Muscle of leg (tissue), 16 donors: ENCODE measurements at places on chromosomes 7 and 10. TPM values are rescaled to one million over a fixed set of nuclear protein-coding genes. Genes with fewer than 3 reads are reported as not detected.

The GPER1 gene
- total RNA-seq: 9.6 TPM

The NME8 gene
- 0.22 TPM for total RNA-seq

- peak; percentile 11 for DNase-seq
Observed at GRCh38 chr10:18473424-18474117, 177.8 kb downstream of the NSUN6 start.

GRCh38 chr7:134712196-134712595 is 65.5 kb downstream of the BPGM start:
- no peak for DNase-seq

DNA sequence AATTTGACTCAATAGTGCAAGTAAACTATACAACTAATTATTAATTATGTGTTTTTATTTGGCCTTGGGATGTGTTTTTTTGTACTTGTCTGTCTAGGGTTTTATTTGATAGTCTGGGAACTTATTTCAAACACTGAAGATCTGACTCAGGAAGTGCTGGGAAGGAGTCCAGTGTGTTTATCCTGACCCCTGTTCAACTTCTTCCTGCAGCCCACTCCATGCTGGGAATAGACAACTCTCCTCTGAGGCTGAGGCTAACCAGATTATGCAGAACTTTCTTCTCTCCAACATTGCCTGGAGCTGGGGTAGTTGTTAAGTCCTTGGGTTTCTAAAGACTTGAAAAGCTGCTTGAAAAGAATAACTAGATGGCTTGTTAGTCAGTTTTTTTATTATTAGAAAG is 6.9 kb downstream of the CISD1 start:
- peak; percentile 10 for DNase-seq

GRCh38 chr7:30973791-30974604 is 10.2 kb downstream of the GHRHR start:
- no peak for DNase-seq

The TMEM140 gene
- total RNA-seq: 1.3 TPM

GRCh38 chr10:24425151-24425550 is 216.2 kb downstream of the KIAA1217 start:
- DNase-seq: no peak

DNA sequence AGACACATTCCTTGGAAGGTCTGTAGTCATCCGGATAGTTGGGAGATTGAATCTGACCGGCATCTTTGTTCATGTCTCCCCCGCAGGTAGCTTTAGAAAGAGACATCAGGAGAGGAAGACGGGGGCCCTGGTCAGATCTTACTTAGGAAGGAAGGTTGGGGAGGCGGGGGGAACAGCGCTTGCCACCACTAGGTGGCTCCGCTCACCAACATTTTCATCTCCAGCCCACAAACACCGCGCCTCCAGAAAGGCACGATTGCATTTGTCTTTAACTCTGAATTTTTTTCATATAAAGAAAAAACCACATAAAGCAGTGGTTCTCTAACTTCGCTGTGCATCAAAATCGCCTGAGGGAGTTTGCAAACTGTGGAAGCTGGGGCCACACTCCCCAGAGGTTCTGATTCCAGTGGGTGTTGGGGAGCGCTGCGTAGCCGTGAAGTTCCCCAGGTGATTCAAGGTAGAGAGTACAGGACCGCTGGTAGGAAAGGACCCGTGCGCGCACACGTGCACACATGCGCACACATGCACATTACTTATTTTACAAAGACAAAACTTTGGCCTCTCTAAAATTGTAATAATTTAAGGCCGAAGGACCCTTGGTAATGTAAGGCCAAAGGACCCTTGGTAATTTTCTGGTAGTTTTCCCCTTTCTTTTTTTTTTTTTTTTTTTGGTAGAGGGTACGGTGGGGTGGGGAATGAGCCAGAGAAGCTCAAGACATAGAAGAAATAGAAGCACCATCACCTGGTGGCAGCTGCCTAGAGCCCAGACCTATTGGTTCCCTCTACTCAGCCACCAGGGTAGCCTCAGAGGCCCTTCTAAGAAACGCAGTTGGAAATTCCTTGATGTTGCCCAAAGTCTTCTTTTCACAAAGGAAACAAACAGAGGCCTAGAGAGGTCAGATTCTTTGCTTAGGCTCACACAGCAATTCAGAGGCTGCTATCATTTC is 37.4 kb upstream of the OPALIN start:
- peak; percentile 85 for DNase-seq

GRCh38 chr10:72173619-72174296 is 42.1 kb upstream of the ANAPC16 start:
- DNase-seq: no peak

DNA sequence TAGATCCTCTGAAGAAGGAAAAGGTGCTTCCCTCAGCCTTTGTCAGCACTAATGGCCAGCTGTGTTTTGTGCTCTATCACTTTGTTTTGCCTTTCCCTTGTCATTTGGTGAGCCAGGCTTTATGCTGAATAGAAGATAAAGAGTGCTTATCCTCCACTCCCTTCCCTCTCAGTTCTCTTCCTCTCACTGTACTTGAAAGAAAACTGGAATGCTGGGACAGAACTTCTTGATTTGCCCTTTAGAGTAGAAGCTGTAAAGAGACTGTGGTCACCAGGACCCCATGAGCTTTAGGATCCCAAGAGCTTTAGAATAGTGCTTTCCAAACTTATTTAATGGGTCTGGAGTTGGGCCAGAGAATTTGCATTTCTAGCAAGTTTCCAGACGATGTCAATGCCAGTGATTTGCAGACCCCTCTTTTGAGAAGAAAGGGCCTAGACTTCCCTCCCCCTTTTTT is 81.4 kb downstream of the LRRC4 start:
- DNase-seq: no peak

The GDF10 gene
- 0.98 TPM for total RNA-seq

- DNase-seq: no peak
Observed at GRCh38 chr10:12803776-12804175, 197.7 kb downstream of the CCDC3 start.

DNA sequence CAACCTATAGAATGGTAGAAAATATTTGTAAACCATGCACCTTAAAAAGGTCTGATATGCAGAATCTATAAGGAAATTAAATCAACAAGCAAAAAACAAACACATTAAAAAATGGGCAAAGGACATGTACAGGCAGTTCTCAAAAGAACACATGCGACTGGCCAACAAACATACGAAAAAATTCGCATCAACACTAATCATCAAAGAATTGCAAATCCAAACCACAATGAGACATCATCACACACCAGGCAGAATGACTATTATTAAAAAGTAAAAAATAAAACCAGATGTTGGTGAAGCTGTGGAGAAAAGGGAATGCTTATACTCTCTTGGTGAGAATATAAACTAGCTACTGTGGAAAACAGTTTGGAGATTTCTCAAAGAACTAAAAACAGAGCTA is 33.2 kb downstream of the TMEM229A start:
- no peak for DNase-seq

DNA sequence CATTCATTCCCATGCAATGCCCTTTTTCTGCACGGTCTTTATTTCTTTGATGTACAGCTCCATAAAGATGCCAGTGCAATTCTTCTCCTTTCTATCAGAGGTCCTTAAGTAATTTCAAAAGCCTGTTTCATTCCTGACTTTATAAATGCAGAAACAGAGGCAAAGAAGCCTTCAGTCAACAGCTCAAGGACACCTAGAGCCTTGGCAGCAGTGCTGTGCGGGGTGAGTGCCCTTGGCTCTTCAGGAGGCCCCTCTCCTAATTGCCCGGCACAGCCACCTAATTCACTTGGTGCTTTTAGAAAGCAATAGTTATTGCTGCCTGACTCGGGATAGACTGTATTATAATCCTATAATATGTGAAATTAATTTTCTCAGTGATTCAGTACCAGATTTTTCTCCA is 169.6 kb upstream of the KLF6 start:
- DNase-seq: no peak

DNA sequence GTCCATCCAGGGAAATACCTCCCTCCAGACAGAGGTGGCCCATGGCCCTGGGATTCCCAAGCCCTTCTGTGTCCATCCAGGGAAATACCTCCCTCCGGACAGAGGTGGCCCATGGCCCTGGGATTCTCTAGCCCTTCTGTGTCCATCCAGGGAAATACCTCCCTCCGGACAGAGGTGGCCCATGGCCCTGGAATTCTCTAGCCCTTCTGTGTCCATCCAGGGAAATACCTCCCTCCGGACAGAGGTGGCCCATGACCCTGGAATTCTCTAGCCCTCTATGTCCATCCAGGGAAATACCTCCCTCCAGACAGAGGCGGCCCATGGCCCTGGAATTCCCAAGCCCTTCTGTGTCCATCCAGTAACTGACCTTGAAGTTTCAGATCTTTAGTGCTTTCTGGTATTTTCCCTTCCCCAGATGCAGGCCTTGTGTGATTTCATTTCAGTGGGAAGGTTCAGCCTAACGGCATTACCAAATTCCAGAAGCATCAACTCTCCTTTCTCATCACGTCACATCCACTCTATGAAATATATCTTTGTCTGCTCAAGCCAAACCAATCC is 28.8 kb upstream of the DIP2C start:
- DNase-seq: no peak

DNA sequence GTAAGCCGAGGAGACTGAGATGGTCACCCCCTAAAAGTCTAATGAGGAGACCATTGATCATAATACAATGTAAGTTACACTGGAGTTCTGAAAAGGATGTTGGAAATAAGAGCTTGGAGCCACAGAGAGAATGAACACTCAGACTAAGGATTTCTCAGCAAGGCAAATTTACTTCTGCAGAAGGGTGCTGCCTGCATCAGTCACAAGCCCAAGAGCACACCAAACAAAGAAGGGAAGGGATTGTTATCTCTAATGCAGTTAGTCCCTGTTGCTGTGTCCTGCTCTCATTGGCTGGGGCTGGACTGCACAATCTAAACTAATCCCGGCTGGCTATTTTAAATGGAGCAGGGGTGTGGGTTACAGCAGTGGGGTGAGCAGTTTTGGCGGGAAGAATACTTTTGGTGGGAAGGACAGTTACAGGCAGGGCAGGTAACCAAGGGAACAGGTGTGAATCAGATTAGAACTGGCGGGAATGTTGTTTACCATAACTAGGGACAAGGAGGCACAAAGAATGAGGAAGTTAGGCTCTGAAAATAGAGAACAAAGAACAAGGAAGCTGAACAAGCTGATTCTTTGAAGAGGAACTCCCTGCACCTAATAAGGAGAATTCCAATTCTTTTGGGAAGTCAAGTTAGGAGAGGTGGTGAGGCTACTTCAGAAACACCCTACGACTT is 30.3 kb upstream of the TRIM24 start:
- DNase-seq: no peak

DNA sequence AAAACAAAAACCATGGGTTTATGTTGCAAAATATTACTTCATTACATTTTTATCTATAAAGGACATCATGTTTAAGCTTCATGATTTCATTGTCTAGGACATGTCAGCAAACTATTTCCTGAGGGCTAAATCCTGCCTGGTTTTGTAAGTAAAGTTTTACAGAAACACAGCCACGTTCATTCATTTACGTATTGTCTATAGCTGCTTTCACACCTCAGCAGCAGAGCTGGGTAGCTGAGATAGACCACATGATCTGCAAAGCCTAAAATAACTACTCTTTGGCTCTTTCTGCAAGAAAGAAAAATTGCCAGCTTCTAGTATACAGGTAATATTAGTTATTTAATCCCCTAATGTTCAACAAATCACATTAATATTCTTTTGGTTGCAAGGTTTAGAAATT is 12.7 kb upstream of the PIP4K2A start:
- DNase-seq: no peak

GRCh38 chr10:48638158-48638557 is 33.3 kb upstream of the ARHGAP22 start:
- no peak for DNase-seq

GRCh38 chr7:25759748-25760147 is 392.2 kb upstream of the NFE2L3 start:
- DNase-seq: no peak

DNA sequence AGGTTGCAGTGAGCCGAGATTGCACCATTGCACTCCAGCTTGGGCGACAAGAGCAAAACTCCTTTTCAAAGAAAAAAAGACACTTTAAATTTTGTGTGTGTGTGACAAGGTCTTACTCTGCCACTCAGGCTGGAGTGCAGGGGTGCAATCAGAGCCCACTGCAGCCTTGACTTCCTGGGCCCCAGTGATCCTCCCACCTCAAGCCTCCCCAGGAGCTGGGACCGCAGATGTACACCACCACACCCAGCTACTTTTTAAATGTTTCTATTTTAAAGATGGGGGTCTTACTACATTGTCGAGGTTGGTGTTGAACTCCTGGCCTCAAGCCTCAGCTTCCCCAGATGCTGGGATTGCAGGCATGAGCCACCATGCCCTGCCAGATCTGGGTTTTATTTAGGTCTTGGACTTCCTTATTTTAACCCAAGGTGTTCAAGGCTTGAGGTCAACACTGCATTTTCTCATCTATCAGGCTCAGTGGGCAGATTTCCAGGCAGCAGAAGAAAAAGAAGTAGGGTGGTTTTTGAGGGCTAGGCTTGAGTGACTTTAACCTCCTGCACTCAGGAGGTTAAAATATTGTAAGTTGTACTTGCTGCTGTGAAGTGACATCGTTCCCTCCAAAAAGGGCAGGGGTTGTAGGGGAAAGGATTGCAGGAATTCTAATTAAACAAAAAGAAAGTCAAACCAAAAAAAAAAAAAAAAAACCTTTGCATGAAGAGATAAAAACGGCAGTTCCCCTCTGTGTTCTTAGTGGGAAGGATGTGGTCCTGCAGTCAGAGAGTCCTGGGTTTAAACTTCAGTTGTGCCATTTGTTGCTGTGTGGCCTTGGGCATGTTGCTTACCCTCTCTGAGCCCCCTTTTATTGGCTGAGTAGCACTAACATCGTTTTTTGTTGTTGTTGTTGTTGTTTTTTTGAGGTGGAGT is 71.5 kb downstream of the CARD11 start:
- DNase-seq: no peak

DNA sequence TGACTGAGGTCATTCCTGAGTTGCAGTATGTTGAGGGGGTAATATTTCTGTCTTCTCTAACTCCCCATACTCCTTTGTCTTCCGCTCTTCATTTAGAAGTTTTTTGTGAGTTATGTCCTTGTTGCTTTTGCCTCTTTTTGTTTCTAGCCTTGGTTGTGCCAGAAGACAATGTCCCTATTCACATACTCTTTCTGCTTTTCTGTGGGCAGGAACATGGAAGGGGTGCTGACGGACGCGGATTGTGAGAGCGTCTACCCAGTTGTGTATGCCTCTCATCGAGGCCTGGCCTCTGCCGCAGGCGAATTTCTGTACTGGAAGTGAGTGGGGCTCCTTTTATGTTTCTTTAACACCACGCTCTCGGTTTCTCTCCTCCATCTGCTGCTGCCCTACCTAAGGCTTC is 20.5 kb downstream of the STAG3 start:
- no peak for DNase-seq

The FIS1 gene
- total RNA-seq: 178 TPM

The IQCE gene
- 4.7 TPM for total RNA-seq
